ENCODE measurements at places on chromosomes 2 and 18.

DNA sequence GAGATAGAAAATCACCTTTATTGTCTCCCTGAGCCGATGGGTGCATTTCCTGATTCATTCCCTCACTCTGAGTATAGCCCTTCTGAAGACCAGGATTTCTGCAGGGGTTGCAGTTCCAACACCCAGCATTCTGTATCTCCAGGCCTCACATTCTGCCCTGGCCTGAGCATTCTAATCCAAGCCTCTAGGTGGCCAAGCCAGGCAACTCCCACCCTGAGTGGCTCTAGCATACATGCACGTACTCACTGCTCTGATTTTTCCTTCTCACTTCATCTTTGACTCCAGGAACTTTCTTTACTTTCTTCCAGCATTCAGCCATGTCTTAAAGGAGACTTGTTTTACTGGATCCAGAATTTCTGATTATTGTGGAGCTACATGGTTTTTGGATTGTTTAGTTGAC is 100.7 kb upstream of the STK39 start:
- DNase-seq: no peak

DNA sequence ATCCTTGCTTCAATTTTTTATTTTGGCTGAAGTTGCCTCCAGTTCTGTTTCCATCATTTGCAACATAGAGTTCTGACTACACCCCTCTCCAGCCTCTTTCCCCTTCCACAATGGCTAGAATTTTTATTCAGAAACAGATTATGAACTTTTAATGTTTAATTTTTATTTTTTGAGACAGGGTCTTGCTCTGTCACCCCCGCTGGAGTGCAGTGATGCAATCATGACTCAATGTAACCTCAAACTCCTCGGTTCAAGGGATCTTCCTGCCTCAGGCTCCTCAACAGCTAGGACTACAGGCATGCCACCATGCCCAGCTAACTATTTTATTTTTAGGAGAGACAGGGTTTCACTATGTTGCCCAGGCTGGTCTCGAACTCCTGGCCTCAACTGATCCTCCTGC is 2.8 kb downstream of the NTSR2 start:
- DNase-seq: no peak

DNA sequence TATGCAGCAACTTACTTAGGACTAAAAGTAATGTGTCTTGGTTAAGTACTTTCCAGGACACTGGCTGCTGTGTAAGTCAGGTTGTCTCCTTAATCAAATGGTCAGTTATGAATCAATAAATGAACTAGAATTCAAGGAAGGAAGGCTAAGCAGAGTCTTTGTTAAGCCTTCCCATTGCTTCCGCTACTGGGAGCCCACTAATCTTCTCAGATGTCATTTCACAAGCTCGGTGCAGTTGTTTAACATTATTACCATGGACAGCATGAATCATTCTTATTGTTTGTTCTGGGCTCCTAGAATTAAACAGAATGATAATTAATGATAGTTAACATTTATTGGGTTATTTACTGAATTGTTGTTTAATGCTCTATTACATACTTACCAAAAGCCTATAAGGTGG is 26.0 kb upstream of the MEIS1 start:
- DNase-seq: no peak

GRCh38 chr2:171287611-171288010 is 126.9 kb upstream of the TLK1 start:
- no peak for DNase-seq

DNA sequence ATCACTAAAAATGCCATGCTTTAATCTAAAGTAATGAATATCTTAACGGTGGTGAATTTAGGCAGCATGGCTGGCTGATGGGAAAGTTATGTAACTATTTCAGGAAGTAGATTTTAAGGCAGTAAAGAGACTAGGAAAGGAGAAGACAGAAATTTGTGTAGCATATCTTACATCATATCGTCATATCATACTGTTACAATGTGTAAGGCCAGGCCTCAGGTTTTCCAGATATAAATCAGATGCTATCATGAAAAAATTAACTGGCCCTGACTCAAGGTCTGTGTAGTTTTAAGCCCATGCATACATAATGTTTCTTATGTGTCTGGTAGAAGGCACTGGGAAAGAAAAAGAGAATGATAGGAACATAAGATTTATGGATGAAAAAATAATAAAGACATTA is 8.9 kb upstream of the FAP start:
- DNase-seq: no peak

DNA sequence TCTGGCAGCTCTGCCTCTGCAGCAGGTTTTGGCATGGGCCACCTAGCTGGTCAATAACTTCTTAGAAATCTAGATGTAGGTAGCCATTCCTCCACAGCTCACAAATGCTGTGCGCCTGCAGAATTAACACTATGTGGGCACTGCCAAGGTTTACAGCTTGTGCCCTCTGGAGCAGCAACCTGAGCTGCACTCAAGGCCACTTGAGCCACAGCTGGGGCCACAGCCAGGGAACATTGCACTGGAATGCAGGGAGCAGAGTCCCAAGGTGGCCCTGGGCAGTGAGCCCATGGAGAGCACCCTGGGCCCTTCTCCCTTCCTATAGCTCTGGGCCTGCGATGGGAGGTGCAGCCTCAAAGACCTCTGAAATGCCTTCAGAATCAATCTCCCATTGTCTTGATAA is 365.3 kb downstream of the SATB2 start:
- DNase-seq: no peak
